ENCODE measurements at places on chromosomes 13 and 19.

- no peak for DNase-seq
These were observed 169.8 kb downstream of the SHISA2 start for GRCh38 chr13:25881971-25882451.

DNA sequence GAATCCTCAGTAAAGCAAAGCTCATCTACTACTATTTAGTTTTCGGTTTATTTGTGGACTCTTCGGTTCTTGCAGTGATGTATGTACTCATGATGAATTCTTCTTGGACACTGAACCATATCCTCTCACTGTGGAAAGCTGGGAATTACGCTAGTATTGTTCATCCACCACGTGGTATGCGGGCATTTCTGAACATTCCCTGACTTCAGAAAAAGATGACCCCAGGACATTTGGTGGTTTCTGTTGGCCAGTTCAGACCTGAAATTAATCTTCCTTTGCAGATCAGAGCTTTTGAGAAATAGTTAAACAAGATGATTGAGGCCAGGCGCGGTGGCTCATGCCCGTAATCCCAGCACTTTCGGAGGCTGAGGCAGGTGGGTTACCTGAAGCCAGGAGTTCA lies 25.3 kb upstream of the FBN3 start:
- DNase-seq, result no peak

DNA sequence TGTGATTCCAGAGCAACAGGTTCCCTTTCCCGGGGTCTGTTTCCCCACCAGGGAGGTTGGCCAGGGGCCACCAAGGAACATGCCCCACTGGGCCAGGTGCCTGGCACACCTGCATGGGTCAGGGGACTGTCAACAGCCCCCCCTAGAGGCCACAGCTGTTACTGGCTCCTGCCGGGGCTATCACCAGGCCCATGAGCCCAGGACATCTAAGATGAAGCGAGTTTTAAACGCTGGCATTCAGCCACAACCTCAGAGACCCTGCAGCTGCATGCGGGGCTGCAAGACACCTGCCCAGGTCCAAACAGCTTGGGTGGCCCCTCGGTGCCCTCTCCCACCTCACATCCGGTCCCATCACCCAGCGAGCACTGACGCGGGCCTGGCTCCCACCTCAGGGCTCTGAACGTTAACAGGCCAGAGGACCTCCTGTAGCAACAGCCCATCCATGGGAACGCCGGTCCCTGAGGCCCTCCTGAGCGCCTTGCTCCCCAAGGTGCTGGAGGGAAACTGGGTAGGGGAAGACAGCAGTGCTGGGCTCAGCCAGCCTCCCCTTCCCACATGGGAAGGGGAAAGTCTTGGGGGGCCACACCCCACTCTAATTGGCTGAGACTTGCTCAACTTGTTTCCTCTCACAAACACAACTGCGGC lies 12.0 kb downstream of the KHSRP start:
- peak; percentile 58 for DNase-seq

DNA sequence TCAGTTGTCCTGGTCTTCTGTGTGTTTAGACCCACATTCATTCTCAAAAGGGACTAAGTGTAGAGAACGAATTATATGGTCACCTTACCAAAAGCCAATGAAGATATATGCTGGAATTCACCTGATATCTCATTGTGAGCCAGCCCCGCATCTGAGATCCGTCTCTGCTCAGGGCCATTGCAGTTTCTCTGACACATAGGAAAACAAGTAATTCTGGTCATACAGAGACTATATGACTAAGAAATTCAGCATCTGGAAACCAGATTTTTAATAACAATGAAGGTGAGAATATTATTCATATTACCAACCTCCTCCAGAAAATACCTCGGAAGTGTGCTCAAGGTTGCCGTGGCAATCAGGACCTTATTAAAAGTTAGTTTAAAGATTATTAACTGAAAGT lies 278.6 kb upstream of the EDNRB start:
- no peak for DNase-seq

- DNase-seq, result no peak
These were observed 897.0 kb downstream of the EFNB2 start for GRCh38 chr13:105638426-105638825.

- DNase-seq, result no peak
These were observed 1.3 kb downstream of the ISOC2 start for GRCh38 chr19:55459950-55460657.

DNA sequence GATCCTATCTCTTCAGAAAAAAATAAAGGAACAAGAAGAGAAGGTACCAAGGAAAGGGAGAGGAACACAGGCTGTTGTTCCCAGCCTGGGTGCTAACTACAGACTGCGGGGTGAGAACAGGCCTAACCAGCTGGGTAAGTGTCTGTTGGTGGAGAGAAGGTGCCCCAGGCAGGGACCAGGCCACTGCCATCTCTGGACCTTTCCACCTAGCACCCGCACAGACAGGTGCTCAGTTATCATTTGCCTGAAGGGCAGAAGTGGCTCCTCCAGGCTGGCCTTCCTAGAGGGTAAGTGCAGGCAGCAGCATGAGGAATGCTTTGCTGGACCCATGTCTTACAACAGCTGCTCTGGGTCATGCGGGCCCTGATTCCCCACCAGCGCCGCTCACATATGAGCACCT lies 10.1 kb downstream of the DNMT1 start:
- DNase-seq, result no peak

- DNase-seq, result no peak
These were observed 9.5 kb downstream of the NR2F6 start for GRCh38 chr19:17235971-17236777.

DNA sequence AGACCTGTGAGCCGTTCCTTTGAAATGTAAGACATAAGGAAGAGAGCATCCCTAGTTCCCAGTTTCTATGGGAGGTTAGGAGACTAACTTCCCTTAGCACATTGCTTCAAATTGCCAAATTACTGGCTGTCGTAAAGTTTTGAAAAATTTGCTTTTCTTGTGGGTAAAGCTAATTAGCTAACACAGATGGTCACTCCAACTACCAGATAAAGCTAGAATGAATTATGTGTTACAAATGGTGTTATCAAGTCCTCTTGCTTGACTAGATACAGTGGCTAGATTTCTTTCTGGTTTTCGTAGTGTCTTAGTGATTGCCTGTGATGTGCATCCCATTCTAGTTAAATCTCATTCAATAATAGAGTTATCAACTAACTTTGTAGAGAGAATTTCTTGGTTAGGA lies 416.6 kb upstream of the ATXN8OS start:
- no peak for DNase-seq

- peak; percentile 8 for DNase-seq
These were observed 533.0 kb downstream of the MYO16 start for GRCh38 chr13:109162248-109163036.

DNA sequence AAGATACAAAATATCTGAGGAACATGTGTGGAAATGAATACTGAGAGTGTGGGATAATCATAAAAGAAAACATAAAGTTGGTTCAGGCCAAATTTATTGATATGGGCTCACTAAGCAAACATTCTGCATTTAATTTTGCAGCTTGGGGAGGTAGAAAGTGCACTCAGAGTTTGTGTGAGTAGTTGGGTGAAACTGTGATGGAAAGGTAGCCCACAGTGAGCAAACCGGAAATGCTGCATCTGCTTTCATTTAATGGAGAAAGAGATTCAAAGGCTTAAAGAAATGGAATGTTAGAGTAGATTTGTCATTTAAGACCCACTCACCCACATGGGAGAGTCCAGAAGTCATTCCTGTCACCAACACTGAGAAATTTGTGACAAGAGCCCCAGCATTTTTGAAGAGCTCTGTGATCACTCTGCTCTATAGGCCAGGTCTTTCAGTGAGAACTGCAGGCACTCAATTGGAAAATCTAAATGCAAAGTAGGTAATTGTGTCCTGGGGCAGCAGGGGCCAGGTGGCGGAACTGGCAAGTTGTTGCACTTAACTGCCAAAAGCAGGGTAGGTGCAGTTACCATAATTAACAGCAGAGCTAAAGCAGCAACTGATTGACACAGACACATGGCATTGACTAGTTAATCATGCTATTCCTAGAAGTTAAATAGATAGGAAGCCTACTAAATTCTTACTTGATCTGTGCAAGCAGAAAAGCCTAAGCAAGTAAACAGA lies 1228.3 kb upstream of the PCDH20 start:
- DNase-seq, result no peak

GRCh38 chr13:64505336-64505910 lies 2724.7 kb downstream of the PCDH9 start:
- no peak for DNase-seq

GRCh38 chr13:75702476-75702875 lies 66.3 kb downstream of the LMO7 start:
- DNase-seq, result no peak

- peak; percentile 38 for DNase-seq
These were observed 8.2 kb downstream of the SMIM24 start for GRCh38 chr19:3471954-3472655.

DNA sequence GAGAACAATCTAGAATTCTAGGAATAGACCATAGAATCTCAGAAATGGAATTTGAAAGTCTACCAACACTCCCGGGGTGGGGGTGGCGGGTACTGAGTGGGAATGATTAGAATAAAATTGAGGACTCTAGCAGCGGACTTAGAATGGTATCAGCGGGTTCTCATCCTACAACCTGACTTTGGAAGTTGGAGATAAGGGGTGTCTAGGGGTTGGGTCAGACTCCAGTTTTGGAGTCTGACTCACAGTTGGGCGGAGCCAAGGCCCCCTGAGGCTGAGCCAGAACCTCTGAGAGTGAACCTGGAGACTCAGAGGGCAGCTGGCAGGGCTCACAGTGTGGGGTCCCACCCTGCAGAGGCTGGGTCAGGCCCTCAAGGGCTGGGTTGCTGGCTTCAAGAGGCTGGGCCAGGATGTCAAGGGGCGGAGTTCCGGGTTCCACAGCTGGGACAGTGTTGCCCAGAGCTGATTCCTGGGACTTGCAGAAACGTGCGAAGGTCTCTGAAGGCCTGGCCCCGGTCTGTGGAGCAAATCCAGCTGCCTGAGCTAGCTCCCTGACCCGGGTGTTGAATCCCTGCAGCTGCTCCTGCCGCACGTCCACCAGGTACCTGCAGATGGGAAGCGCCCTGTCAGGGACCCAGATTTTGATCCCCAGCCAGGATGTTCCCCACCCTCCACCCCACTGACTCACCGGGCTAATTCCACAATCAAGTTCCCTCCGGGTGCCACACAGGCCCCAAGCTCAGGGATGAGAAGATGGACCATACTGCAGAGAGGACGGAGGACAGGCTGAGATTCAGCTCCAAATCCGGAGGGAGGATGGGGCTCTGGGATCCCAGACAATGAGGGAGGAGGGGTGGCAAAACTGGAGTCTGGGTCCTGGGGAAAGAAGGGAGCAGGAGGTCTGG lies 1.6 kb upstream of the TNNI3 start:
- no peak for DNase-seq

DNA sequence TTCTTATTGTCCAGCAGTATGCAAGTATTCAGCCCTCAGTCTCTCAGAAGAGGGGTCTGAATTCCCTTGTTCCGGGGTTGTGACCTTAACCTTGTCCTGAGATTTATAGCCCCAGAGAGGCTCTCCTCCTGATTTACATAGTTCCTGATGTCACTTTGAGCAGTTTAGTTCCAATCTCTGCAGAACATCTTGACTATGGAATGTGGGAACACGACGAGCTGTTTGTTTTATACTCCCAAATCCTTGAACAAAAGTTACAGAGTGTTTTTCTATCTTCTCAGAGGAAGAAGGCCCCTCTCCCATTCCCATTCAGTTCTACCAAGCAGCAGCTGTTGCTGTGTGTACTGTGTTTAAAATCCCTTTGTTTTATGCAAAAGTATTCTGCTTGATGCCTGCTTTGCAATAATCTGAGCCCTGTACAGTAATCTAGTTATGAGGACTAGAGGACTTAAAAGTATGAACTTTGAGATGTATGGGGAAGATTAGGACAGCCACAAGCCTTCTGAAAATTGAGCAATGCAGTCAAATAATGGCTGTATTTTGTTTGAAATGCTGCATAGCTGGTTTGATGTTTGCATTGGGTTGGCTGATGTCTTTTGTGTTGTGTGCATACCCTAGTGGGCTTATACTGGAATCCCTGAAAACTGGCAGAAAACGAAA lies 74.7 kb downstream of the KL start:
- DNase-seq, result no peak

DNA sequence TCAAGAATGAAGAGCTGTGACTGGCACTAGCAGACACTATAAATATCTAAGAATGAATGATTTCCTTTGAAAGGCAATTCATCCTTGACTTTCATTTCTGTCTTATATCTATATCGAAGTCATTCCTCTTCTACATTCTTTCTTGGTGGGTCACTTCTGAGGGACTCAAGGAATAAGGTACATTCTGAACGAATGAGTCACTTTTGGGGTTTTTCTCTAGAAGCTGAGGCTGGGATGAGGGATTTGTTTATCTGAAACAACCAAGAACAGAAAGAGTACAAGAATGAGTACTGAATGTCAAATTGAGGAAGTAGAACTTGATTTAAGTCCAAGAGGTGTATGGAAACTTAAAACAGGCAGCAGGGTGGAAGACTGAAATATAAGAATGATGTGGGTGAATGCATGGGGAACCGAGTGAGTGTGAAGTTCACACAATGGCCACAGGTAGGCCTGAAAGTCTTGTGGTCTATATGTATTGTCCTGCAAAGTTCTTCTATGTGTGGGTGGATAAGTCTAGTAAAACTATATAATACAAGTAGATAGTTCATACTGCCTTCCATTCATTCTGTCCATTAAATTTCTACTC lies 343.9 kb downstream of the OXGR1 start:
- DNase-seq, result no peak

DNA sequence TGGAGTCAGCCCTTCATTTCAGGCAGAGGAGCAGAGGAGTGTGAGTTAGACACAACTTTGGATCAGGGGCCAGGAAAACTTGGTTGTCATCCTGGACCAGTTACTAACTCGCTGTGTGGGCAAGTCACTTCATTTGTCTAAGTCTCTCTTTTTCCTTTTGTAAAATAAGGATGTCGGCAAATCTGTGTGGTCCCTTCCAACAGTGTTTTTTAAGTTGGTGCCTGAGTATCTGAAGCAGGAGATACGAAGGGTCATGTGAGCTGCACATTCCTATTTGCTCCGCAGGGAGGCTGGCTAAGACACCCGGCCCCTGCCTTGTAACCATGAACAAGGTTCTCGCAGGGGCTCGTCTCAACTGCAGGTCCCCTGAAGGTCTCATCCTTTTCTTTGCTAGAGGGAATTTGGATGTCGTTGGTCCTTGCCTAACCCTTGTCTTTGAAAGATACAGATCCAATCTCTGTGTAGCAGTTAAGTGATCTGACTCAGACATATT lies 64.3 kb downstream of the LRCH1 start:
- no peak for DNase-seq

DNA sequence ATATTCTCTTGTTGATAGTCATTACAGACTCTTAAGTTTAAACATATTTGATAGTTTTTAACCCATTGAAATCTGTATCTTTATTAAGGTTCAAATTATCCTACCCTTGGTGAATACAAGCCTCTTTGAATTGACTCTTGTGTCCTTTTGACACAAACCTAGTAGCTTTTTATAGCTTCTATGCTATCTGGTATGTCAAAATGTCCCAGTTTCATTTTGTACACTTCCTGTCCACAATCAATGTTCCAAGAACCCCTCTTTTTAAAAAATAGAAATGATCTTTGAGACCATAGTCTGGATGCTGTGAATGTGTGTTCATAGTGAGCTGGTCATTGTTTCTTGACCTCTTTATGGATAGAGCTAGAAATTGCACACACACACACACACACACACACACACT lies 39.2 kb upstream of the FGF14 start:
- no peak for DNase-seq
